ENCODE measurements at places on chromosomes 2 and 18.

DNA sequence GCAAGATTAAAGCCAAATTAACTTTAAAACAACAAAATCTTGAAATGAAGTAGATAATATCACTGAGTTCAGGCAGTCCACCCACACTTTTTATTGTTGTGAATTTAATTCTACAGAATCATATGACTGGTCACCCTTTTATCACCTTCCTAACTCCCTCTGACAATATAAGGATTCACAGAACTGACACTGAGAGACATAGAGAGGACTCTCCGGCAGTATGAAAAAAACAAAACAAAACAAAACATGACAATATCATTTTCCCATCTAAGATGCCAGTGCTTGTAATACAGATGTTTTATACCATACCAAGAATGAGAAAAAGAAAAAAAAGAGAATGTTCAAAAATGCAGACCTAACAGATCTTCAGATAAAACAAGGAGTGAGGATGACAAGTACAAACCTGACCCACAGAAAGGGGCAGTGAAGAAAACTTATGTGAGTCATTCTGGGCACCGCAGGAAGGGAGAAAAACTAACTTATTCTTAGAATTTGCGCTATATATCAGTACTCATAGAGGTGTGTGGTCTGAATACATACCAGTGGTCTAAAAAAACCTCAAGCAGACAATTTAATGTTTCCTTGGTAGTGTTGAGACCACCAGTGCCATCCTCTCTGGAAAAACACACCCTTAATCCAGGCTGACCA is 136.6 kb downstream of the ZAP70 start:
- peak; percentile 74 for DNase-seq

DNA sequence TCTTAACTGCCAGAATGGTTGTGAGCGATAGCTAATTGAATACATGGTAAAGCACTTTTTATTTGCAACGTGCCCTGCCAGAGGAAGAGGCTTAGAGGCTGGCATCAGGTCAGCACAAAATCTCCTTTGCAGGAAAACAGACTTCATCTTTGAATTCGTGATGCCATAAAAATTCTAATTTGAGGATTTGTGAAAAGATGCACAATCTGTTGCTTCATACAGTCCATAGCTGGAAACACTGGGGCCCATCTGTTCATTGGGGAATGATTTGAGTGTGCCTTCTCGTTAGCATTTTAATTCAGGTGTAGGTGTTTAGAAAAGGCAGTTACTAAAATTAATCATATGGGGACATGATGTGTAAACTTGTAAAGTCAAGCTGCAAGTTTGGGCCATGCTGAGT is 876.0 kb downstream of the SLC4A3 start:
- DNase-seq: no peak

GRCh38 chr2:47230418-47230817 is 75.3 kb upstream of the STPG4 start:
- peak; percentile 70 for DNase-seq

- DNase-seq: no peak
Observed at GRCh38 chr18:8215741-8216140, 393.5 kb upstream of the RAB12 start.

- DNase-seq: no peak
Observed at GRCh38 chr2:39160982-39161381, 40.1 kb upstream of the SOS1 start.

DNA sequence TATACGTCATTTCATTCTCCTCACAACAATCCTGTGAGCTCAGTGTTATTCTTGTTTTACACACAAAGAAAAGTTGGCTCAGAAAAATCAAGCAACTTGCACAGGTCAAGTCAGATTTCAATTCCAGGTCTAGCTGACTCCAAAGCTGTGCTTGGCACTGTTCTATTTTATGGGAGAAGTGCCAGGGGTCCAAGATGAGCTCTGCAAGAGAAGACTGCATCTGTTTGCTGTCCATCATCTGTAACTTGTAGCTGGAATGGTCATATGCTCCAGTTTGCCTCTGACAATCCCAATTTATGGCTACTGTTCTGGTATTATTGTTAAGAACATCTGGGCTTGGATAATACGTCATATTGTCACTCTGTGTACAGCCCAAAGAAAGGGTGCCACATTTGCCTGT is 28.9 kb downstream of the KCNF1 start:
- DNase-seq: peak; percentile 86

DNA sequence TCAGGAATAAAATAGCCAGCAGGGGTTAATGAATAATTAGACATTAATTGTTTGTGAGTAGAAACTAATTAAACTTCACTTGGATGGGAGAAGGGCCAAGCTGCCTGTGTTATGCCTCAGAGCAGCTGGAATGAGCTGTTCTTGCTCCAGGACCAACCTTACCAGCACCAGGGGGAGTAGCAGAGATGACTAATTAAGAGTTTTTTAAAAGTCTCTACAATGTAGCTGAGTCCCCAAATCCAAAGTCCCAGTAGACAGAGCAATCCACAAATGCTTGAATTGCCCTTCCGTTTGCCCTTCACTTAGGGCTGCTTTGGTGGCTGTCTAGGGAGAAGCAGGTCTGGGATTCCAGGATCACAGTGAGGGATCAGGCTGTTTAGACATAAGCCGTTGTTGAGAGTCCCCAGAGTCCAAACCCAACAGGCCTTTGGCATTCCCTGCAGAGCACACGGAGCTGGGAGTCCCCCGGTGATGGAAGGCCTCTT is 59.4 kb downstream of the RHOB start:
- peak; percentile 74 for DNase-seq

GRCh38 chr18:63683152-63683551 is 19.6 kb upstream of the SERPINB11 start:
- peak; percentile 89 for DNase-seq

DNA sequence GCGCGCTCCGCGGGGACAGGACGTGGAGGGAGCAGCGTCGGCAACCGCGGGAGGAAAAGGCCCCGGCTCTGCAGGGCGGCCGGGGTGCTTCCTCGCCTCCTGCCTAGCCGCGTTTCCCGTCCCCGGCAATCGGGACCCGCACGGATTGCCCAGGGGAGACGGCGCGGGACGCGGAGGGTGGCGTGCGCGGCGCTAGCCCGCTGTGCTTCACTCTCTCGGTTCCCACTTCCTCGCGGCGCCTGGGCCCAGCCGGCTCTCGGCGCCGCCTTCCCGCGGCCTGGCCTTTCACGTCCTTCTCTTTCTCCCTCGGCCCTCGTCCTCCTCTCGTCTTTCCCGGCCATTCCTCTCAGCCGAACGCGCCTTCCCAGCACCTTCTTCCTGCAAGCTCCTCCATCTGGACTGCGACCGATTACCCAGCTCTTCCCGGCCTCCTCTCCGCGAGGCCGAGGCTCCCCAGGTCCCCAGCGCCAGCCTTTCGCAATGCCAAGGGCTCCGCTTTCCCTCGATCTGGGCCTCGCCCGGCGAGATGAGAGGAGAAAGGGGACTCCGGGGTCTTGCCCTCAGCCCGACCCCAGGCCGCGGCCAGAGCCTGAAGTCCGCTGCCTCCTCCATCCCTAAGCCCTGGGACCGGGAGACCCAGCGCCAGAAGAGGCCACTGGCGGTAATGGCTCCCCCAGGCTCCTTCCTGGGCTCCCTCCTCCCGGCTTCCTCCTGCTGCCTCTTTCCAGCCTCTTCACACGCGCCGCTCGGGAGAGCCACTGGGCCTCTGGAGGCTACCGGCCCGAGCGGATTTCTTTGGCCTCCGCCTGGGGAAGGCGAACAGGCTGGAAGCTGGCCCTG is 34.3 kb upstream of the ATP6V1B1 start:
- peak; percentile 45 for DNase-seq

GRCh38 chr2:142220239-142220638 is 89.4 kb upstream of the LRP1B start:
- no peak for DNase-seq

- DNase-seq: no peak
Observed at GRCh38 chr2:213696442-213696841, 412.2 kb downstream of the SPAG16 start.

DNA sequence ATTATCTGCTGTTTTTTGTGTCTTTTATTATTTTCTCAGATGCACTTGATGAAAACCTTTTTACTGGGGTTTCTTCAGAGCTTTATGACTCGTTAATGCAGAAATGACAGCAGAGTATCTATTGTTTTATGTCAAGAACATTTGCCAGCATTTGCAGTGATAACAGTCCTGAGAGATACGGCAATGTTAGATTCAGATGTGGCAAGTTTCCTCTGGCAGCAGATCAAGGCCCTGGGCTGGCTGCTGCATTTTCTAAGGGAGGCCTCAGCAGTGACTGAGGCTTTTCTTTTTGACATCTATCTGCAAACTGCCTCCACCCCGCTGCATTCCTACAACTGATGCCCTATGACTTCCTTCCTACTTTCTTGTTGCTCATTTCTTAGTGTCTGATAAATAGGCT is 40.2 kb downstream of the EFEMP1 start:
- no peak for DNase-seq

DNA sequence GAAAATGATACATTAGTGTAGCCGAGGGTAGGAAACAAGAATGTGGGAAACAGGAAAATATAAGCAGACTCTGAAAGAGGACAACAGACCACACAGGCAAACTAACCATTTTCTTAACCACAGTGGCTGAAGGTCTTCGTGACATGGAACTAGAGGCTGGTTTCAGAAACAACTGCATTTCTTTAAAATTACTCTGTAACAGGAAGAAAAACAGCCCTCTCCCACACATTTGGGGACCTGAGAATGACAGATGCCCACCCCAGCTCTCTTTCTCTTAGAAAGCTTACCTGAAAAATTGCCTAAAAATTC is 13.8 kb upstream of the SLC25A52 start:
- no peak for DNase-seq

DNA sequence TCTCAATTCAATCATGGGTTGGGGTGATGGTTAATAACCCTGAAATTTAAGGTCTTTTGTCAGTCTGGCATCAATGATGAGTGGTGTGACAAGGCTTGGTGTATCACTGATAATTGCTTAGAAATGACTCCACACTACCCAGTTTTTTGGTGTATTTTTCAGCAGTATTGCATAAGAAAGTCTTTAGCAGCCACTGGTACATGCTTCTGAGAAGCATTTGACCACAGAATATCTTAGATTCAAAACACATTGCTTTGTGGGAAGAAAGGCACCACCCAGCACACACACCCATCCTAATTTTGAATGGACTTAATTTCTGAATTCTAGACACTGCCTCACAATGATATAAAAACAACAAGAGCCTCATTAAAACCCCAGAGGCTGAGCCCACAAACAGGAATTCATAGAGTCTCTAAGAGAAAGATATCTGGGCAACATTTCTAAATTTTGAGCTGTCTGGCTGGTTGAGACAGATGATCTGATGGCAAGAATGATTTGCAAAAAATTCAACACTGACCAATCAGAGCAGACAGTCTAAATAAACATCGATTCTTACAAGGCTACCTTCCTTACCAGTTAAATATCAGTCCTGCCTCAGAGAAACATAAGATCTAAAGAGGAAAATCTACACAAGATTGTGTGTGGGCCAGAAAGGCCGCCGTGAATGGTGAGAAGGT is 114.7 kb upstream of the CYP1B1 start:
- DNase-seq: peak; percentile 68

GRCh38 chr2:188940171-188940570 is 34.0 kb upstream of the COL3A1 start:
- peak; percentile 30 for DNase-seq

GRCh38 chr2:18149660-18150246 is 271.3 kb downstream of the KCNS3 start:
- DNase-seq: peak; percentile 44

- peak; percentile 79 for DNase-seq
Observed at GRCh38 chr2:19488009-19488691, 129.7 kb upstream of the OSR1 start.

- no peak for DNase-seq
Observed at GRCh38 chr2:98637401-98638147, 29.2 kb downstream of the UNC50 start.

GRCh38 chr2:11357428-11357972 is 13.1 kb upstream of the ROCK2 start:
- peak; percentile 32 for DNase-seq

- no peak for DNase-seq
Observed at GRCh38 chr2:169694894-169695260, 608 bp downstream of the PHOSPHO2 start.

GRCh38 chr2:233926806-233927205 is 9.6 kb downstream of the TRPM8 start:
- DNase-seq: no peak

- peak; percentile 39 for DNase-seq
Observed at GRCh38 chr2:226652983-226653765, 146.4 kb downstream of the IRS1 start.

- DNase-seq: no peak
Observed at GRCh38 chr2:217552081-217552480, 450.7 kb downstream of the TNS1 start.

DNA sequence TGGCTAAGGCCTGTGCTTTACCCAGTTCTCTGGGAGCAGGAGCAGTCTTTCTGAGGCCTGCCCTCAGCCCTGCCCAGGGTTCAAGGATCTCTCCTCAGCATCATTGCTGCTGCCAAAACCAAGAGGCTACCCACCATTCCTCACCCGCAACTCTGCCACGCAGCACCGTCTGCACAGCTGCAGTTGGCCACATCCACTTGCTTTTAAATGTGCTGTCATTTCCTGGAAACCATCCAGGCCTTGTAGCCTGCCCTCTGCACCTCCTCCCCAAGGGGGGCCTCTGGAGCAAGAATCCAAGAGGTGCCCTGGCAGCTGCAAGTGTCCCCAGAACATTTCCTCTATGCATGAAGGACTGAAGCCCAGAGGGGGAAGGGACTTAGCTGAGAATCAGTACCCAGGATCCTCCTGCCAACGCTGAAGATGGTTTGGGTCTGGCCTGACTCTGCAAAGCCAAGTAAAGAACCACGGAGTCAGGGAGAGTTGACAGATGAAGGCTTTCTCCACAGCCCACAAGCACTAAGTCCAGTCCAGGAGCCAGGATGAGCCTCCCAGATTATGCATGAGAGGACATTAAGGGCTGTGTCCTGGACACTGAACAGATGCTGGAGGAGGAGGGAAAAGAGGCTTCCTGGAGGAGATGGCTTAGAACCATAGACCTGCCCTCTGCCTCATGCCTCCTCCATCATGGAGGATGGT is 14.9 kb downstream of the EMX1 start:
- peak; percentile 80 for DNase-seq
